GF-D8 (cell line): ENCODE measurements at places on chromosomes 4 and X.

- no peak for DNase-seq
Observed at GRCh38 chr4:187179086-187180058, 455.7 kb upstream of the FAT1 start.

DNA sequence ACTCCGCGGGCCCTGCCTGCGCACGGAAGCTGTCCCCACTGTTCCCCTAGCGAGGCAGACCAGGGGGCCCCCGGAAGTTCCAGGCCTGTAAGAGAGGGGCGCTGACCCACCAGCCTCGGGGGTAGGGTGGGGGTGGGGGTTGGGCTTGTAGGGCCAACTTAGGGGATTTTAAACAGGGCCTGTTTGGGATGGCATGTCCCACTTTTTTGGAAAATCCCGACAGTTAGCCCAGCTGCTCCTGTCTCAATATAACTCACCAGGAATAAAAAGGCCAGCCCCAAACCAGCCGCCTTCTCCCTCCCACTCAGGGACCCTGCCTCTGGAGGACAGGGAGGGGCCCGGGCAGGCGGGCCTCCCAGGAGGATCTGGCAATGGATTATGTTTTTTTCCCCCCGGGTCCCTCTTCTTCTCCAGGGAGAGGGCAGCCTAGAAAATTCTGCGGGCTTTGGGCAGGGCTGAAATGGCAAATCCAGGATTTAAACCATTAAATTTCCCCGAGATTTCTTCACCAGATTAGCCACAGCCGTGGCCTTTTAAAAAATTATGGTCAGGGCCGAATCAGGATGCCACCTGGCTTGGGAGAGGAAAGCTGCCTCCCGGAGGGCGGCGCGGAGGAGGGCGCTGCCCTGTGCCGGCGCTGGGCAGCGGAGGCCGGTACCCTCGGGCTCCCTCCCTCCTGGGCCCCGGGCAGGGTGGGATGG, 957 bp downstream of the PPP2R2C start:
- DNase-seq = no peak

DNA sequence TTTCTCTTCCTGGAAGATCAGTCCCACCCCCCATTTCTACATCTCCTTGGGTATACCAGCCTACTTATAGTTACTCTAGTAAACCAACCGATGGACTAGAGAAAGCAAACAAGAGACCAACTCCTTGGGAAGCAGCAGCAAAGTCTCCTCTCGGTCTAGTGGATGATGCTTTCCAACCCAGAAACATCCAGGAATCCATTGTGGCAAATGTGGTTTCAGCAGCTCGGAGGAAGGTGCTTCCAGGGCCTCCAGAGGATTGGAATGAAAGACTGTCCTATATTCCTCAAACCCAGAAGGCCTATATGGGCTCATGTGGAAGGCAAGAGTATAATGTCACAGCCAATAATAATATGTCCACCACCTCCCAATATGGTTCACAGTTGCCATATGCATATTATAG, 78.2 kb upstream of the MYOZ2 start:
- no peak for DNase-seq

DNA sequence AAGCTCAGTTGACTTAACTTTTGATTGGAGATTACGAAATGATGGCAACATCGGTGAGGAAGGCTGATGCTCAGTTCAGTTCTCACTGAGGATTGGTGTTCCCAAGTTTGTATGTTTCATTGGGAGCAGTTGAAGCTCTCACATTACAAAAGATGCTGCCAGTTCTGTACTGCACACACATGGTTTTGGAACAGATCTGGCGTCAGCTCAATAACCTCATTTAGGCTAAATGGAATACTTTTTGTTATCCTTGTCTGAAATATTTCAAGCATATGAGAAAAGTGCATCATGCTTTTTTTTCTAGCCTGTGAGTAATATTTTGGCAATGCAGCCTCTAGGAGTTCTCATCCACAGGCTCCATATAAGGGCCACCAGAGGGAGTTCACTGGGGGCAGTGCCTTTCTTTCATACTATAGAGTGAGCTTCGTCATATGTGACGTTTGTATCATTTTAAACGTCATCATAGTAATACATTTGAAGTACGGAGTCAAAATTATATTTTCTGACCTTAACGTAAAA, 4.1 kb downstream of the ENPEP start:
- DNase-seq = no peak

DNA sequence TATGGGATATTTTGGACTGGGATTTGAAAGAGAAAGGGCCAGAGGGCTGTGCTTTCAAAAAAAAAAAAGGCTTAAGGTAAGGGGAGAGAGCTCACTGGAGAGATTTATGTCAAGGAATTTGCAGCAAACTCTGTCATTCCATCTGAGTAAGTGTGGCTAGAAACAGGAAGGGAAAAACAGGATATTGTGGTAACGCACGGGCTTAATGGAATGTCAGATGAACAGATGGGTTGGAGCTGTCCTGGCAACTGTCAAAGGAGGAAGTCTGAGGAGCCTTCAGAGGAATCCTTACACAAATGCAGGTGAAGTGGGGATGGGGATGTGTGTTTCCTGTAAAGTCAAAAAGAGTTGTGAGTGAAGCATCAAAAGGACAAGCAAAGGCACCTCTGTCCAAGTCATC, 15.1 kb upstream of the NKX3-2 start:
- no peak for DNase-seq

GRCh38 chrX:134870419-134870818, 120.4 kb upstream of the SMIM10 start:
- no peak for DNase-seq

GRCh38 chr4:36343501-36344175, 62.2 kb downstream of the DTHD1 start:
- DNase-seq = no peak

- DNase-seq = no peak
Observed at GRCh38 chrX:11264925-11265324, 28.3 kb upstream of the AMELX start.

DNA sequence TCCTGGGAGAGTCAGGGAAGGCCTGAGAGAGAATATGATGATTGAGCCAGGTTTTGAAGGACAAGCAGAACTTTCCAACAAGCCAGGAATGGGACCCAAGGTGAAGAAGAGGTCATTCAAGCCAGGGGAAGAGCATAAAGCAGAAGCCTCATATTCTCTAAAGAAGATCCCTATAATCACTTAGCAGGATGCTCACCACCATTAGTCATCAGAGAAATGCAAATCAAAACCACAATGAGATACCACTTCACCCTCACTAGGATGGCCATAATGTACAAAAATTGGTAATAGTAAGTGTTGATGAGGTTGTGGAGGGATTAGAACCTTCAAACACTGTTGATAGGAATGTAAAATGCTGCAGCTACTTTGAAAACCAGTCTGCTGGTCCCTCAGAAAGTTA, 20.5 kb upstream of the SUPT20HL1 start:
- no peak for DNase-seq

- no peak for DNase-seq
Observed at GRCh38 chr4:2272026-2272827, 10.3 kb upstream of the MXD4 start.

GRCh38 chr4:24966076-24966475, 53.2 kb upstream of the CCDC149 start:
- no peak for DNase-seq

GRCh38 chr4:73533515-73534422, 52.2 kb downstream of the AFM start:
- no peak for DNase-seq

- no peak for DNase-seq
Observed at GRCh38 chr4:83906561-83906960, 370.7 kb downstream of the GPAT3 start.

GRCh38 chrX:108000751-108001150, 18.6 kb upstream of the TEX13B start:
- DNase-seq = no peak

DNA sequence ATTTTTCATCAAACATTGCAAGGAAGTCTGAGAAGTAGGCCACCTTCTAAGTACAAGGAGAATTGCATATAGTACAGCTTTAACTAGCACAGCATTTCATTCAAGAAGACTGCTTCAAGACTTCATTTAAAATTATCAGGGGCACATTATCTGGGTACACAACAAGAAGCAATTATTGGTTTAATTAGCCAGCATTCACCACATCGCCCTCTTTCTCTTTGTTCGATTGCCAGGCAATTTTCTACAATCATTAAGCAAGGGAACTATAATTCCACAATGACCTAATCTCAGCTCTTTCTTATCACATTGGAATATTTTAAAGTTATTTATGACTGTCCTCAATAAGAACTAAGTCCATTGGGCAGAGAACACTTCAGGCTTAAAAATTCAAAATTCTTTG, 1347.1 kb upstream of the PABPC4L start:
- no peak for DNase-seq

DNA sequence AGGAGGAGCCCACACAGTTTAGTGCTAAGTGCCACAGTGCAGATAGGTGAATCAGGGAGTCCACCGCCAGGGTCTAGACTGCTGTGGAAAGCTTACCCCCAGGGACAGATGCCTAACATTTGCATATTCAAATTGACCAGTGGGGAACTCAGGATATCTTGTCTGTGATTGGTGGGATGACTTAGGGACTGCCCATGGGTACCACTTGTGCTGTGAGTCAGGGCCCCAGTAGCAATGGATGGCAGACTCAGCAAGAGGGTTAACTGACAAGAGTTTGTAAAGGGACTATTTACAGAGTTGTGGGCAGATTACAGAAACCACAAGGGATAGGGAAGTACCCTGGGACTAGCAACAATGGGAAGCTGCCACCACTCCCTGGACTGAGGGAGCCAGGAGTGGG, 282.1 kb downstream of the BCOR start:
- DNase-seq = no peak

DNA sequence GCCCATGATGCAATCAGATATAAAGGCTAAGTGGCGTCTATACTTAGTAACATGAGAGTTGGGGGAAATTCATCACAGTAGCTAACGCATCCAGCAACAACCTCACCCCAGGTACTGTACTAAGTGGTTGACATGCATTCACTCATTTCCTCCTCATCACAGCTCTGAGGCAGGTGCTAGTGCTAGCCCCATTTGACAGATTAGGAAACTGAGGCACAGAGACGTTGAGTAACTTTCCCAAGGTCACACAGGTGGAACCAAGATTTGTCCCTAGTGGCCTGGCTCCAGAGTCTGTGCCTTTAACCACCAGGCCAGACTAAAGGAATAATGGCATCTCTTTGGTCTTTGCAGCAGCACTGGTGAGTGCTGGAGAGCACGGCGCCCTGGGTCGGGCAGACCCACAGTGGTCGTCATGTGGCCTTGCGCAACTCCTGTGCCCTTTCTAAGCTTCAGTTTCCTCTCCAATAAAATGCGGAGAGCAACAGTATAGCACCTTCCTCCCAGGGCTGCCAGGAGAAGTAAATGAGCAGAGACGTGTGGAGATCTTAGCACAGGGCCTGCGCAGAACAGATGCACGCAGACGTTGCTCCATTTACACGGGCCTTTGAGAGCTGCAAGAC, 186.4 kb downstream of the BCOR start:
- DNase-seq = no peak
